Hepatocyte (in vitro differentiated cells): ENCODE measurements at places on chromosomes 1 and 21. TPM values are rescaled to one million over a fixed set of nuclear protein-coding genes. Genes with fewer than 3 reads are reported as not detected.

DNA sequence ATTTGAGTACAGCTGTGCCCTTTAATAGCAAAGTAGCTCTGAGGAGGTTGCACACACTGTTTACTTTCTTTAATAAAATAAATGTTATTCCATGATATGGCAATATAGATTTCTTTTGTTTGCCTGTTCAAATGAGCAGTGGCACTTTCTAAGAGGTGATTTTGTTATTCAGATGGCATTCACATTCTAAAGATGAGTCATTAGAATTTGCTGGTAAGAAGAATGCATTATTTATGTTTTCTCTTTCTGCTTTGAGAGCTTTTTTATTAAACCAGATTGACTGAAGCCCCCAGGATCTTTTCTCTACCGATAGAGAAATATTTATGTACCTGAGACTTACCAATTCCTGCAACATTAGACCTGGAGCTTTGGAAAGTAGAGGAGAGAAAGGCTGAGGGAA, 11.2 kb upstream of the LEPR start:
- DNase-seq = no peak
- H3K27ac ChIP-seq = no peak overlapping the region
- no peaks in the 10 kb centered on the region for H3K36me3 ChIP-seq
- H3K27me3 ChIP-seq = no peaks in the 10 kb centered on the region
- peaks cover 5% of the 10 kb centered on the region for H3K4me1 ChIP-seq

Gene CFAP74
- total RNA-seq = not detected in 2 replicates

GRCh38 chr1:36857754-36858153, 176.6 kb downstream of the GRIK3 start:
- no peaks in the 10 kb centered on the region for H3K4me1 ChIP-seq
- no peaks in the 10 kb centered on the region for H3K36me3 ChIP-seq
- peaks cover 18% of the 10 kb centered on the region for H3K27me3 ChIP-seq
- DNase-seq = peak; percentile 28
- H3K27ac ChIP-seq = no peak overlapping the region

DNA sequence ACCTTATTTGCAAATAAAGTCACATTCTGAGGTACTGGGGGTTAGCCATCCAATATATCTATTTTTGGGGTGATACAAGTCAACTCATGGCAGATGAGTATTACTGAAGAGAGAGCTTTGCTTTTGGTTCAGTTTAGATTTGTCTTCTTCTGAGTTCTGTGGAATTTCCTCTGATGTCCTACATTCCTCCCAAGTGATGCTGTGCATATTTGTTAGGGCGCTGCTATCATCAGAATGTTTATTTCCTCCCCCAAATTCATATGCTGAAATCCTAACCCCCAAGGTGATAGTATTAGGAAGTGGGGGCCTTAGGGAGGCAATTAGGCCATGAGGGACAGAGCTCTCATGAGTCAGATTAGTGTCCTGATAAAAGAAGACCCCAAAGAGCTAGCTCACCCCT, 96.2 kb upstream of the WLS start:
- H3K27ac ChIP-seq = peak overlapping the region; percentile 52
- H3K4me3 ChIP-seq = no peak overlapping the region
- no peaks in the 10 kb centered on the region for H3K27me3 ChIP-seq

- H3K27ac ChIP-seq = no peak overlapping the region
- no peaks in the 10 kb centered on the region for H3K36me3 ChIP-seq
- no peaks in the 10 kb centered on the region for H3K4me1 ChIP-seq
- no peaks in the 10 kb centered on the region for H3K27me3 ChIP-seq
Measured at GRCh38 chr21:26503414-26503813, 69.7 kb downstream of the CYYR1 start.

- peak within 1 kb of the TSS; percentile 97 for H3K27ac ChIP-seq
- DNase-seq = peak; percentile 86
- H3K4me3 ChIP-seq = peak within 1 kb of the TSS; percentile 100
- H3K36me3 ChIP-seq = no peaks in the 10 kb centered on the region
- H3K27me3 ChIP-seq = peaks cover 9% of the 10 kb centered on the region
Measured at GRCh38 chr1:157993147-157993917, at the start of gene KIRREL1. KIRREL1 (plus strand) TSS chr1:157993645; CDS start chr1:157993677, 32 bp downstream.

Gene CACHD1
- 35.1 and 39.7 TPM in 2 replicates for total RNA-seq

DNA sequence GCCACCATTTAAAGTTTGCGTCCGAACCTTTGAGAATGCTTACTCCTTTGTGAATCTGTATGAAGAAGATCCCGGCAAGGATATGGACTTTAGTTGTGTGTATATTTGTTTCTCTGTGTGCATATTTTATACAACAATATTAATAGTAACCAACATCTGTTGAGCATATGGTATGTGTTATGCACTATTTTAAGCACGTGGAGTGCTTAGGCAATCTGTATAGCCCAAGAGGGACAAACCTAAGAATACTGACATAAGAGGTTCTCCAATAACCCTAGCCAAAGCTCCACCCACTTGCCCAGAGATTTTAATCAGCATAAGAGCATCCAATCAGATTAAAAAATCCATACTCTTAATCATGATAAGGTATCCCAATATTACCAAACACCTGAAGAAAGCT, 92.7 kb downstream of the MAB21L3 start:
- H3K4me3 ChIP-seq = no peak overlapping the region
- H3K4me1 ChIP-seq = no peaks in the 10 kb centered on the region
- H3K27me3 ChIP-seq = no peaks in the 10 kb centered on the region

DNA sequence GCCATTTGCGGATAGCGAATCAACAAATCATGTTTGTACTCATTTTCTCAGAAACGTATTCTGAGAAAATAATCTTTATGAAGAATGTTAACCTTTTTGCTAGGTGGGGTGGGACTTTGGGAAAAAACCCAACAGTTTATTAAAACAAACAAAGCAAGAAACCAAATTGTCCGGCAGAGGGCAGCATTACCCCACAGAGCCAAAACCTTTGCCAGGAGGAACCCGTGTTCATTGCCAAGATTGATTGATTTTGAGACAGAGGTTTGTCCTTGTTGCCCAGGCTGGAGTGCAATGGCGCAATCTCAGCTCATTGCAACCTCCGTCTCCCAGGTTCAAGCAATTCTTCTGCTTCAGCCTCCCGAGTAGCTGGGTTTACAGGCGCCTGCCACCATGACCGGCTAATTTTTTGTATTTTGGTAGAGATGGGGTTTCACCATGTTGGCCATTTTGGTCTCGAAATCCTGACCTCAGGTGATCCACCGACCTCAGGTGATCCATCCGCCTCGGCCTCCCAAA, 70.8 kb upstream of the RHOU start:
- H3K4me1 ChIP-seq = peaks cover 5% of the 10 kb centered on the region
- no peak overlapping the region for H3K4me3 ChIP-seq
- no peaks in the 10 kb centered on the region for H3K36me3 ChIP-seq
- no peaks in the 10 kb centered on the region for H3K27me3 ChIP-seq

- no peaks in the 10 kb centered on the region for H3K4me1 ChIP-seq
- no peaks in the 10 kb centered on the region for H3K36me3 ChIP-seq
- no peak for DNase-seq
- H3K27me3 ChIP-seq = no peaks in the 10 kb centered on the region
- no peak overlapping the region for H3K27ac ChIP-seq
- no peak overlapping the region for H3K4me3 ChIP-seq
Measured at GRCh38 chr1:64623750-64624191, 121.1 kb upstream of the RAVER2 start.

Gene SELL
- 0.96 and 1.5 TPM in 2 replicates for total RNA-seq

Gene SPRR2A
- total RNA-seq = not detected in 2 replicates

DNA sequence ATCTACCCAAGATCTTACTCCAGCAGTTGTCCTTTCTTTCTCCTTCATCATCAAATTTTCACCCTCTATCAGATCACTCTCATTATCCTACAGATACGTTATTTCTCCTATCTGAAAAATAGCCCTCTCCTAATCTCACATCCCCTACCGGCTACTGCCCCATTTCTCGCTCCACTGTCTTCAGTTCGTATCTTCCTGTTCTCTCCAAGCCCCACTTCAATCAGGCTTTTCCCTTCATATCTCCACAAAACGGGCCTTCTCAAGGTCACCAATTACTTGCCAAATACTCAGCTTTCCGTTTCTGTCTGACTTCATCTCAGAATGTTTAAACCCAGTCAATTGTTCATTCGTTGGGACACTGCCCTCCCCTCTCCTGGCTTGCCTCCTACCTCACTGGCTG, 32.4 kb downstream of the SLC30A1 start:
- H3K4me3 ChIP-seq = no peak overlapping the region
- H3K27ac ChIP-seq = no peak overlapping the region
- H3K27me3 ChIP-seq = no peaks in the 10 kb centered on the region

Gene ERG
- 4.7 and 5.1 TPM in 2 replicates for total RNA-seq

- no peak overlapping the region for H3K27ac ChIP-seq
- no peak for DNase-seq
- H3K36me3 ChIP-seq = no peaks in the 10 kb centered on the region
- H3K4me3 ChIP-seq = no peak overlapping the region
- H3K27me3 ChIP-seq = no peaks in the 10 kb centered on the region
- no peaks in the 10 kb centered on the region for H3K4me1 ChIP-seq
Measured at GRCh38 chr1:12107718-12108117, 44.6 kb downstream of the TNFRSF8 start.

Gene TMEM234
- 11.9 and 14.8 TPM in 2 replicates for total RNA-seq

- no peaks in the 10 kb centered on the region for H3K36me3 ChIP-seq
- no peak overlapping the region for H3K4me3 ChIP-seq
- H3K27ac ChIP-seq = no peak overlapping the region
- no peaks in the 10 kb centered on the region for H3K4me1 ChIP-seq
Measured at GRCh38 chr1:165416876-165417275, 28.1 kb downstream of the RXRG start.

Gene COL9A2
- total RNA-seq = 13.3 and 20.6 TPM in 2 replicates

Gene SPRR1B
- not detected in 2 replicates for total RNA-seq

DNA sequence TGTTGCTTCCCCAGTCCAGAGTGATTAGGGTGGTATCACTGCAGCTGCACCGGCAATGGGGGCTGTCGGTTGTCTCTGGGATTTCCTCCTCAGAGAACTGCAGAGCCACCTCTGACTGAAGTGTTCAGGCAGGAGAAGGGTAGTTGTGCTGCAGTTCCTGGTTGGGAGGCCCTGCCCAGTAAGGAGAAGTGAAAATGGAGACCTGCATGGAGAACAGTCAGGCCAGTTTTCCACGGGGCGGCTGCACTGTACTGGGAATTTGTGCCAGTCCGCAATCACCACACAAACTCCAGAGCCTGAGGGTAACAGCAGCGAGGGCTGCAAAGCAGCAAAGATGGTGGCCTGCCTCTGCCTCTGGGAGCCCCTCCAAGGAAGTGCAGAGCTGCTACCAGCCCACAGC, 58.1 kb upstream of the CCDC190 start:
- no peaks in the 10 kb centered on the region for H3K27me3 ChIP-seq
- H3K4me1 ChIP-seq = peaks cover 17% of the 10 kb centered on the region
- H3K27ac ChIP-seq = peak overlapping the region; percentile 65
- DNase-seq = no peak
- no peaks in the 10 kb centered on the region for H3K36me3 ChIP-seq
- no peak overlapping the region for H3K4me3 ChIP-seq

GRCh38 chr1:34054920-34055319, 110.1 kb downstream of the CSMD2 start:
- H3K27ac ChIP-seq = no peak overlapping the region
- no peaks in the 10 kb centered on the region for H3K4me1 ChIP-seq
- no peaks in the 10 kb centered on the region for H3K27me3 ChIP-seq
- no peaks in the 10 kb centered on the region for H3K36me3 ChIP-seq
- H3K4me3 ChIP-seq = no peak overlapping the region

GRCh38 chr1:224623743-224624333, 7.7 kb downstream of the CNIH3 start:
- peak; percentile 36 for DNase-seq
- peaks cover 20% of the 10 kb centered on the region for H3K27me3 ChIP-seq
- H3K27ac ChIP-seq = no peak overlapping the region
- no peaks in the 10 kb centered on the region for H3K36me3 ChIP-seq
- peaks cover 16% of the 10 kb centered on the region for H3K4me1 ChIP-seq

- no peak overlapping the region for H3K4me3 ChIP-seq
- peak overlapping the region; percentile 33 for H3K27ac ChIP-seq
- DNase-seq = peak; percentile 71
- no peaks in the 10 kb centered on the region for H3K36me3 ChIP-seq
- peaks cover 6% of the 10 kb centered on the region for H3K4me1 ChIP-seq
- no peaks in the 10 kb centered on the region for H3K27me3 ChIP-seq
Measured at GRCh38 chr1:119737040-119737682, 25.4 kb downstream of the PHGDH start.

DNA sequence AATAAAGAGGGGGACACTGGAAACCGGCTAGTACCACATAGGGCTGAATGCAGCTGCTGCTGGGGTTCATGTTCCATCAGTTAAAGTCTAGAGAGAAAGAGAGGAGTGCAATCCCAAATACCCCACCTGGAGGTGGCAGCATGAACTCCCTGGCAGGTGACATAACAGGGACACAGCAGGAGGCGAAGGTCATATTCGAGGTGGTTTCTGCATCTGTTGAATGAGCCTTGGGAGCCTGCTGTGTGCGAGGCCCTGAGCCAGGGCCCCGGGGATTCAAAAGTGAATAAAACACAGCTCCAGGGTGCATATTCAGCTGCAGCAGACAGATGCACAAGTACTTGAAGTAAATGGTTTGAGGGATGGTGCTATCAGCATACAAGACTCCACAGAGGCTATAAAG, 456.8 kb downstream of the SETD4 start:
- H3K4me1 ChIP-seq = no peaks in the 10 kb centered on the region
- H3K27ac ChIP-seq = no peak overlapping the region
- no peak overlapping the region for H3K4me3 ChIP-seq
- DNase-seq = no peak
- no peaks in the 10 kb centered on the region for H3K36me3 ChIP-seq

- DNase-seq = peak; percentile 62
- H3K4me1 ChIP-seq = no peaks in the 10 kb centered on the region
- no peak overlapping the region for H3K4me3 ChIP-seq
- no peaks in the 10 kb centered on the region for H3K36me3 ChIP-seq
- H3K27me3 ChIP-seq = no peaks in the 10 kb centered on the region
Measured at GRCh38 chr1:196317535-196318522, 290.4 kb downstream of the KCNT2 start.

Gene RIMS3
- 1.0 and 1.6 TPM in 2 replicates for total RNA-seq

Gene ZNF648
- total RNA-seq = 0.20 and 0.23 TPM in 2 replicates

- H3K27me3 ChIP-seq = no peaks in the 10 kb centered on the region
- H3K36me3 ChIP-seq = peaks cover under 1% of the 10 kb centered on the region
- peak overlapping the region; percentile 30 for H3K4me3 ChIP-seq
- peaks cover 36% of the 10 kb centered on the region for H3K4me1 ChIP-seq
- H3K27ac ChIP-seq = peak overlapping the region; percentile 81
- no peak for DNase-seq
Measured at GRCh38 chr1:150807249-150808023, 624 bp downstream of the CTSK start.

DNA sequence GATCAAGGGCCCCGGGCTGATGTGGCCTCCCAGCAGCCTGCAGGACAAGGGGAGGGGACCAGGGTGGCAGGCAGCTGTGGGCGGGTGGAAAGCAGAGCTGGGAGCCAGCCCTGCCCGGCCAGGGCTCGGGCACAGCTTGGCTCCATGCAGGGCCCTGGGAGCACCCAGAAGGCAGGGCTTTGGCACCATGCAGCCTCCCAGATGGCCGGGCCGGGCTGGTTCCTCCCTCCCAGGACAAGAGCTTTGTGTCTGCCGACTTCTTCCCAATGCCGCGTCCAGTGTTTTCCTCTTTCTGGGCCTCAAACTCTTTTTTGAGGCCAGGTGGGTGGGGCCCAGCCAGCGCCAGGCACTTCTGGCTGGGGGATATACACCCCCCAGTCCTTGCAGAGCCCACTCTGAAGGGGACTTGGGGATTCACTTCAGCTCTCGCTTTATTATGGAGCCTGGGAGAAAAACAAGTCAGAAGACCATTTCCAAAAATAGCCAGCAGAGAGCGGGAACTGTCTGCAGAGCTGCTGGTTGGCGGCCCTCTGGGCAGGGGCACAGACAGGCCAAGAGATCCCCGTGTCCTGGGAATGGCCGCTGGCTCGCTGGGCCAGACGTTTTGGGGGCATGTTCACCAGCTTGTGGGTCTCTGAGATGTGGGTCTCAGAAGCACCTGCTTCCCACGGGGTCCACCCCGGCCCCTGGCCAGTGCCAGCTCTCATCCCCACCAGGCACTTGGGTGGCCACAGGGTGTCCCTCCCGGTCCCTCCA, 103.8 kb upstream of the ARHGEF16 start:
- no peak overlapping the region for H3K4me3 ChIP-seq
- peaks cover 36% of the 10 kb centered on the region for H3K4me1 ChIP-seq
- H3K36me3 ChIP-seq = no peaks in the 10 kb centered on the region
- H3K27ac ChIP-seq = no peak overlapping the region
- H3K27me3 ChIP-seq = no peaks in the 10 kb centered on the region
- DNase-seq = no peak
